Osteocyte (in vitro differentiated cells): ENCODE measurements at places on chromosomes 1 and 21. TPM values are rescaled to one million over a fixed set of nuclear protein-coding genes. Genes with fewer than 3 reads are reported as not detected.

GRCh38 chr1:156226116-156226538 is 13.3 kb downstream of the PMF1 start:
- H3K27me3 ChIP-seq: no peaks in the 10 kb centered on the region
- H3K4me1 ChIP-seq: peaks cover 9% of the 10 kb centered on the region
- DNase-seq: no peak
- H3K36me3 ChIP-seq: peaks cover 31% of the 10 kb centered on the region
- H3K4me3 ChIP-seq: no peak overlapping the region

- no peak for DNase-seq
- peaks cover 2% of the 10 kb centered on the region for H3K27me3 ChIP-seq
- no peaks in the 10 kb centered on the region for H3K36me3 ChIP-seq
- peaks cover 14% of the 10 kb centered on the region for H3K4me1 ChIP-seq
- H3K4me3 ChIP-seq: no peak overlapping the region
Measured at GRCh38 chr1:22133247-22133930, 9.5 kb downstream of the WNT4 start.

DNA sequence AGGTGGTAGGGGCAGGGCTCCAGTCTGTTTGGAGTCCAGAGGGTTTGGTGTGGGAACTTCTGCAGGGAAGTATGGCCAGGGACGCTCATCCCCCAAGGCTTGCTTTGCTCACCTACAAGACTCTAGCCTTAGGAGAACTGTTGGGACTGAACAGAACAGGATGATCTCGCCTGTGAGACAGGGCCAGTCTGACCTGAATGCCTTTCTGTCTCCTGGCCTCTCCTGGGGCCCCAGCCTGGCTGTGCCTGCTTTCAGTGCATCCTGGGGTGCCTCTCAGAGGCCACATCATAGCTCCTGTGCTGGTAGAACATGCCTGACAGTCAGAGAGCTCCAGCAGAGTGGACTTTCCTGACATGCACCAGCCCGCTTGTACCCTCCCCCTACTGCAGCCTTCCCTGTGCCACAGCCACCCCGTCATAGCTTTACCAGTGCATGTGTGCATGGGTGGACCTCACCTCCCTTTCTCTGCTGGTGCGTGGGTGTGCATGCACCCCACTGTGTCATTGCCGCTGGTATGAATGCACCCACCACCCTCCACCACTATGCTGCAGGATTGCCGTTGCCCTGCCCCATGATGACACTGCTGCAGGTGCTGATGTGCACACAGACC is 165.8 kb downstream of the GIPC2 start:
- H3K4me3 ChIP-seq: no peak overlapping the region
- no peaks in the 10 kb centered on the region for H3K4me1 ChIP-seq
- peaks cover 35% of the 10 kb centered on the region for H3K27me3 ChIP-seq
- no peak for DNase-seq
- H3K36me3 ChIP-seq: no peaks in the 10 kb centered on the region

DNA sequence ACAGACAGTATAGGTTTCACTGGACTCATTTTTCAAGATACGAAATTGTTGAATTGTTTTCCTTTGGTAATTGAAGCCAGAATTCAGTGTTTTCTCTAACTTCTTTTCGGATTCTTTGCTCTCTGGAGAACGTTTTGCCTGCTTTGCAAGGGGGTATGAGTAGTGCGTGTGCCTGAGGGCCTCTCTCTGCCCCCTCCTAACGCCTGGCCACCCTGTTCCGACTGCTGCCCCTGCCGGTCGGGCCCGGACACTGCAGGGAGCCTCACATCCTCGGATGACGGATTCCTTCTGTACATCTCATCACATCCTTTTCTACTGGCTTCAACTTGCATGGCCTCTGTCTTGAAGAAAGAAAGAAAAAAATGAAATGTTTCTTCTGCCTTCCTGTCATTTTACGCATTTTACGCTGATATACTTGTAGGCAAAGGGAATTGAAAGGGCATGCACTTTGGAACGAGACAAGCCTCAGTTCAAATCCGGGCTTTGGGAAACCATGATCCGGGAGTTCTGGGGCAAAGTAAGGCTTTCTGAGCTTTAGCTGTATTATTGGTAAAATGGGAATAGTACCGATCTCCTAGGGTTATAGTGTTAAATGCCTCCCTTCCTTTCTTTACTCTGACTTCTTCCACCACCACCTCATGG is 65.1 kb downstream of the DISC1 start:
- H3K4me3 ChIP-seq: peak overlapping the region; percentile 22
- H3K27ac ChIP-seq: peak overlapping the region; percentile 88
- H3K4me1 ChIP-seq: peaks cover 58% of the 10 kb centered on the region
- H3K27me3 ChIP-seq: no peaks in the 10 kb centered on the region
- peaks cover 22% of the 10 kb centered on the region for H3K36me3 ChIP-seq
- peak; percentile 96 for DNase-seq

GRCh38 chr1:98468111-98468717 is 193.3 kb upstream of the SNX7 start:
- no peaks in the 10 kb centered on the region for H3K27me3 ChIP-seq
- H3K4me3 ChIP-seq: no peak overlapping the region

DNA sequence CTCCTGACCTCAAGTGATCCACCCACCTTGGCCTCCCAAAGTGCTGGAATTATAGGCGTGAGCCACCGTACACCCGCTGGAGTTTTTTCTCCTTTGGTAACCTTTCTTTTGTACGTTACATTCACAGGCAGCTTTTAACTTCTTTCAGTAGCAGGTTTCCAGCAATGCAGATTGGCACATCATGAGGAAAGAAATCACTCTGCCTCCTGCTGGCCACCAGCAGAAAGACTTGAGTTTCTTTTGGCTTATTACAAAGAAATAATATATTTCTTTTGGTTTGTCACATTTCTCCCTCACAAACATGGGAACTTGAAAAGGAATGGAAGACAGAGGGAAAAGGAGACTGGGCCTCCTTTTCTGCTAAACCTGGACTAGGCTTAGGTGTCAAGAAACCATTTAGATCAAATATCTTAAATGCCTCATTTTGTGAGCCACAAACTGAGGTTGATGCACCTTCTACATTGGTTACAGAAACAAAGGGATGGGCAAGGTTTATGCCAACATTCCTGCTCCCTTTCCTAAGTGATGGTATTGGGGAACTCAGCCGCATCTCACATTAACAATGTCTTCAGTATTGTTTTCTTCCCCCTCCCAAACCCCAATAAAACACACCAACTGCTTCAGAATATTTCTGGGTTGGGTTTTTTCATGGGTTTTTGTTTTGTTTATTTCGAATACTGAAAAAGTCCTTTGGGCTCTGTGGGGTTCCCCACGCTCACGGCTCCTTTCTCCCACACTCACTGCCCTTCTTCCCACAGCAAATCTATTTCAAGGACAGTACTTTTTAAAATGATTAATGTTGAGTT is 7.7 kb downstream of the ENSA start:
- H3K4me3 ChIP-seq: no peak overlapping the region
- peaks cover 37% of the 10 kb centered on the region for H3K4me1 ChIP-seq
- H3K27me3 ChIP-seq: no peaks in the 10 kb centered on the region
- no peak for DNase-seq

GRCh38 chr1:16491056-16491675 is 22.9 kb downstream of the RNU1-1 start:
- peaks cover 6% of the 10 kb centered on the region for H3K36me3 ChIP-seq
- H3K27me3 ChIP-seq: no peaks in the 10 kb centered on the region
- H3K4me3 ChIP-seq: no peak overlapping the region
- no peak overlapping the region for H3K27ac ChIP-seq
- peaks cover 1% of the 10 kb centered on the region for H3K4me1 ChIP-seq

- H3K4me1 ChIP-seq: peaks cover 56% of the 10 kb centered on the region
- no peaks in the 10 kb centered on the region for H3K27me3 ChIP-seq
- peak overlapping the region; percentile 98 for H3K27ac ChIP-seq
- H3K36me3 ChIP-seq: peaks cover 3% of the 10 kb centered on the region
- peak overlapping the region; percentile 78 for H3K4me3 ChIP-seq
Measured at GRCh38 chr1:182616130-182617013, 12.2 kb upstream of the RGS16 start.

- H3K4me3 ChIP-seq: no peak overlapping the region
- peaks cover 70% of the 10 kb centered on the region for H3K27me3 ChIP-seq
- no peak overlapping the region for H3K27ac ChIP-seq
- H3K4me1 ChIP-seq: peaks cover 12% of the 10 kb centered on the region
Measured at GRCh38 chr1:151841141-151841540, 1.5 kb upstream of the C2CD4D start.

GRCh38 chr1:167551362-167551761 is 2.2 kb downstream of the CREG1 start:
- H3K27me3 ChIP-seq: peaks cover 7% of the 10 kb centered on the region
- peaks cover 11% of the 10 kb centered on the region for H3K4me1 ChIP-seq
- no peak for DNase-seq
- no peaks in the 10 kb centered on the region for H3K36me3 ChIP-seq

GRCh38 chr1:29575826-29576225 is 339.5 kb downstream of the PTPRU start:
- H3K4me3 ChIP-seq: no peak overlapping the region
- no peaks in the 10 kb centered on the region for H3K27me3 ChIP-seq
- no peaks in the 10 kb centered on the region for H3K36me3 ChIP-seq
- no peak for DNase-seq
- no peaks in the 10 kb centered on the region for H3K4me1 ChIP-seq

- no peak for DNase-seq
- H3K4me1 ChIP-seq: peaks cover 13% of the 10 kb centered on the region
- no peaks in the 10 kb centered on the region for H3K36me3 ChIP-seq
- H3K27ac ChIP-seq: peak overlapping the region; percentile 80
- peaks cover 12% of the 10 kb centered on the region for H3K27me3 ChIP-seq
- H3K4me3 ChIP-seq: peak overlapping the region; percentile 92
Measured at GRCh38 chr1:54764922-54765561, 719 bp upstream of the PARS2 start.

GRCh38 chr1:43531107-43531905 is 623 bp downstream of the PTPRF start:
- H3K27ac ChIP-seq: peak overlapping the region; percentile 75
- H3K4me1 ChIP-seq: peaks cover 20% of the 10 kb centered on the region
- H3K4me3 ChIP-seq: peak overlapping the region; percentile 92
- DNase-seq: no peak
- no peaks in the 10 kb centered on the region for H3K27me3 ChIP-seq

- H3K27me3 ChIP-seq: peaks cover 12% of the 10 kb centered on the region
- DNase-seq: peak; percentile 97
- peak overlapping the region; percentile 87 for H3K4me3 ChIP-seq
- H3K27ac ChIP-seq: peak overlapping the region; percentile 93
Measured at GRCh38 chr1:54488065-54488750, 59.8 kb upstream of the ACOT11 start.

DNA sequence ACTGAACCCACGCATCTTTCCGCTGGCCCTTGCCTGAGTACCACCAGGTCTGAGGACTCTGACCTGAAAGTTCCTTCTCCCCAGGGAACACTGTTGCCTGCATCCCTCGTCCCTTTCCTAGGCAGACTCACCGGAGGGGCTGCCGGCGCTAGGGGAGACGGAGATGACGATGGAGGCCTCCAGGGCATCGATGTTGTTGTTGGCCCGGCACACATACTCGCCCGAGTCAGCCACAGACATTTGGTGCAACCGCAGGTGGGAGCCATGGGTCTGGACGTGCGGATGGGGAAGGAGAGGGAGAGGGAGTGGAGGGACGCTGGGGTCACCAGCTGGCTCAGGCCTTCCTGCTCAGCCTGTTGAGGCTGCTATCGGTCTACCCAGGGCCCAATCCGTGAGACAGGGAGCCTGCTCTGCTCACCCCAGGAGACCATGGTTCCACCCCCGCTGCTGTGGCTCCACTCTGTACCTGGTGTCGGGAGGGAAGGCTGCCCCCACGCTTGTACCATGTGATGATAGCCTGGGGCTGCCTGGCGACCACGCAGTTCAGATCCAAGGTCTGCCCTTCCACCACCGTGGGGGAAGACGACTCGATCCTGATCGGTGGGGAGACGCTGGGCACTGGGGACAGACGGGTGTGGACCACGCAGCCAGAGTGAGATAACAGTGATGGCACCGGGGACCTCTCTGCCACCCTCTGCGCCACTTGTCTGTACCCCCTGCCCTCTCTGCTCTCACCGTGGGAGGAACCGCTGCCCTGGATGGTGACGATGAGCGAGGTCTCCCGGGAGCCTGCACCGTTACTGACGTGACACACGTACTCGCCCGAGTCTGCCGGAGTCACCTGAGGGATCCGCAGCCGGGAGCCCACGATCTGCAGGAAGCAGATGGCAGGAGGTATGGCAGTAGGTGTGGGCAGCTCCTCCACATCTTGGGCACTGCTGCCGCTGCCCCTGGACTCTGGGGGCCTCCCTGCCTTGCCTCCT is 35.4 kb downstream of the LDLRAD2 start:
- no peaks in the 10 kb centered on the region for H3K27me3 ChIP-seq
- H3K27ac ChIP-seq: no peak overlapping the region
- H3K36me3 ChIP-seq: peaks cover 26% of the 10 kb centered on the region

GRCh38 chr21:17688912-17689874 is 76.5 kb upstream of the BTG3 start:
- no peak for DNase-seq
- no peak overlapping the region for H3K27ac ChIP-seq
- no peaks in the 10 kb centered on the region for H3K27me3 ChIP-seq
- no peak overlapping the region for H3K4me3 ChIP-seq

DNA sequence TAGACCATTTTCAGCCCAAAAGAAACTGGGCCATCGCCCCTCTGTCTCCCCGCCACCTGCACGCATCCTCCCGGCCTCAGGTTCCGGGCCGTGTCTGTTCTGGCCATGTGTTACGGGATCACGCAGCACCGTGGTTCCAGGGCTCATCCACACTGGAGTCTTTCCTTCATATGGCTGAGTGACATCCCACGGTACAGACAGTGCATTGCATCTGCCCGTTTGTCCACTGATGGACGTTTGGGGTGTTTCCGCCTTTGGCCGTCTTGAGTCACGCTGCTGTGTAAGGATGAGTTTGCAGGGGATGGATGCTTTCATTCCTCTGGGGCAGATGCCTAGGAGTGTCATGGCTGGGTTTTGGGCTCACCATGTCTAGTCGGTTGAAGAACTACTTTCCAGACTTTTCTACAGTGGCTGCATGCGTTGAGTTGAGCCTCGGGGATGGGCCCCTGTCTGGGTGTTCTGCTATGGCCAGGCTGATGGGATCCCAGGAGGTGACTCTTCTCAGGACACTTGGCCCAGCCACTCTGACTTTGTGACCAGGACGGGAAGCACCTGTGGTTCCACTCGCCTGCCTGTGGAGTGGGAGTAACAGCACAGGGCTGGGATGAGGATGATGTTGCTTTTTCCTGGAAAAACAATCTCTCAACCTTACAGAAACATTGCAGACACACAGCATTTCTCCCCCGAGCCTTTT is 16.8 kb downstream of the RRP1 start:
- no peak for DNase-seq
- peaks cover 23% of the 10 kb centered on the region for H3K36me3 ChIP-seq
- H3K4me3 ChIP-seq: no peak overlapping the region
- H3K4me1 ChIP-seq: peaks cover 5% of the 10 kb centered on the region
- no peaks in the 10 kb centered on the region for H3K27me3 ChIP-seq
- no peak overlapping the region for H3K27ac ChIP-seq

GRCh38 chr1:37691497-37692077 is 729 bp upstream of the CDCA8 start:
- no peaks in the 10 kb centered on the region for H3K27me3 ChIP-seq
- DNase-seq: no peak
- H3K4me1 ChIP-seq: peaks cover 31% of the 10 kb centered on the region
- H3K27ac ChIP-seq: peak overlapping the region; percentile 96

PODN gene
- total RNA-seq: 6.5 and 6.6 TPM in 2 replicates

SPRR2B gene
- not detected in 2 replicates for total RNA-seq

TMEM79 gene
- total RNA-seq: 2.6 and 3.3 TPM in 2 replicates

OR2G6 gene
- not detected in 2 replicates for total RNA-seq

NLRP3 gene
- 0.16 and 0.44 TPM in 2 replicates for total RNA-seq

MRAP gene
- total RNA-seq: not detected in 2 replicates

C1QTNF12 gene
- total RNA-seq: 3.6 and 3.8 TPM in 2 replicates

IL12RB2 gene
- not detected in 2 replicates for total RNA-seq

DIRAS3 gene
- 1.4 and 1.7 TPM in 2 replicates for total RNA-seq
